ENCODE measurements at places on chromosomes 6 and 20. TPM values are rescaled to one million over a fixed set of nuclear protein-coding genes. Genes with fewer than 3 reads are reported as not detected.

The C6orf58 gene
- not detected for total RNA-seq

The TNXB gene
- 3.3 TPM for total RNA-seq

The DNAH8 gene
- total RNA-seq, result not detected

The MAP3K5 gene
- total RNA-seq, result 10.1 TPM

The CD109 gene
- 55.0 TPM for total RNA-seq

The AKAP12 gene
- total RNA-seq, result 383 TPM

The KIF6 gene
- 0.10 TPM for total RNA-seq

Data from mammary microvascular endothelial cell (primary cell).